ENCODE measurements at places on chromosomes 3 and 15.

DNA sequence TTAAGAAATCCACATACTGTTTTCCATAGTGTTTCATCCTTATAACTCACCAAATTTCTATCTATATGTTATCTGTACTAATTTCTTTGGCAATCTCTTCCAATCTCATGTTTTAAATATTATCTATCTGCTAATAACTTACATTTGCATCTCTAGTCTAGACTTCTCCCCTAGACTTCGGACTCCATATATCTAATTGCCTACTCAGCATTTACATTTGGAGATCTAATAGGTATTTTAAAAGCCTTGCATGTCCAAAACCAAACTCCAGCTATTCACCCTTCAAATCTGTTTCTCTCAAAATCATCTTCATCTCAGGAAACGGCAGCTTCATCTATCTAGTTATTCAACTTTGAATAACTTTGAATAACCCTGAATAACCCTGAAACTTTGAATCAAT is 35.3 kb downstream of the ZNF385D start:
- no peak for DNase-seq

DNA sequence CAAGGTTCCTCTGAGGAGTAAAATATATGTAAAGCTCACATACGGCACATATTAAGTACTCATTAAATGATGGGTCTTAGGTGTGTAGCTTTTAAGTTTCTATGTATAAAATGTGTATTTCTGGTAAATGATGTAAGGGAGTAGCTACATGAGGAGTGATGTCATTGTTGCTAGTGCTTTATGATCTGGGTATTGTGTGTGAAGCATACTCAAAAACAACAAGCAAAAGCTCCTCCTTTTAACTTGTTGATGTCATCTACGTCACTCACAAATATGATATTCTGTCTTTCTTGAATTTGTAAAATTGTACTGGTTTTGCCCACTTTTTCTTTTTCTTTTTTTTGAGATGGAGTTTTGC is 1.4 kb upstream of the HERC1 start:
- no peak for DNase-seq

DNA sequence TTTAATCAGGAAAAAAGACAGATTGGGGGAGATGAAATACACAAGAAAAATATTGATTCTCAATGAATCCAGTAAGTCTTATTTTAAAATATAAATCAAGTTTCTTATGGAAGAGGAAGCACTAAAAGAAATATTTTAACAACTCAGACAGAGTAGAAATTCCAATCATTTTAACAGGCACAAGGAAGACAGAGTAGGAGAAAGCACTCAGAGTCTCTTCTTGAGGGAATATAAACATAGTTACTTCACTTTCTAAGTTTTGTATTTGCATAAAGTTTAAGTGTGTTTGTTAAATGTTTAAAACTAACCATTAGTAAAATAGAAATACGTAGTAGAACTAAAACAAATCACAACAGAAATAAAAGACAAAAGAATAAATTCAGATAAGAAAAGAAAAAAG is 24.5 kb upstream of the RTP4 start:
- DNase-seq: no peak

DNA sequence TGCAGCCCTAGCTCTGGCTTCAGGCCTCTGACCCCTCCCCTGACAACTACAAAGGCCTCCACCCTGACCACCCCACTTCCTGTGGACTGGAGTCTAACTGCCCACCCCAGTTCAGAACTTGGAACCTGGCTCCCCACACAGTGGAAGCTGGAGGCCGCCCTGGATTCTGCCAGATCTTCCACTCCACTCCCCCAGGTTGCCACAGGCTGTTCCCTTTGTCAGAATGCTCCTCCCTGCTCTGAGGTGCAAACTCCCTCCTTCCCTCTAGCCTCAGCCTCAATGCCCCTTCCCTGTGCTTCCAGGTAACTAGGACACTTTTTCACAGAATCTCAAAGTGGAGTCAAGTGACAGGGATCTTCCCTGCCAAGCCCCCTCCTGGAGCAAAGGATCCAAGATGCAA is 62.8 kb upstream of the TMEM115 start:
- DNase-seq: no peak

GRCh38 chr3:181912384-181912783 is 200.7 kb downstream of the SOX2 start:
- DNase-seq: no peak

GRCh38 chr15:70427167-70428120 is 329.7 kb upstream of the TLE3 start:
- peak; percentile 9 for DNase-seq

DNA sequence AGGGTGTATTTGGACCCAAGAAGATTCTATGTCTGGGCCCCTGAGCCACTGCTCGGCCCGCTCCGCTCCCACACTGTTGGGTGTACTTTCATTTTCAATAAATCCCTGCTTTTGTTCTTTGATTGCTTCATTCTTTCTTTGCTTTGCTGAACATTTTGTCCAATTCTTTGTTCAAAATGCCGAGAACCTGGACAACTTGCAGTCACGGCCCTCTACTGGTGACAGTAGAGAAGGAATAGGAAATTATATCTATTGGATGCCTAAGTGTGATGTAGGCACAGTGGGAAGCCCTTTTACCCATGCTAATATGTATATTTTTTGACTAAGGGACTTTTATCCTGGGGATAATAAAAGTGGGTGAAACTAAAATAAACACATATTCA is 340.8 kb downstream of the LRRC3B start:
- no peak for DNase-seq

DNA sequence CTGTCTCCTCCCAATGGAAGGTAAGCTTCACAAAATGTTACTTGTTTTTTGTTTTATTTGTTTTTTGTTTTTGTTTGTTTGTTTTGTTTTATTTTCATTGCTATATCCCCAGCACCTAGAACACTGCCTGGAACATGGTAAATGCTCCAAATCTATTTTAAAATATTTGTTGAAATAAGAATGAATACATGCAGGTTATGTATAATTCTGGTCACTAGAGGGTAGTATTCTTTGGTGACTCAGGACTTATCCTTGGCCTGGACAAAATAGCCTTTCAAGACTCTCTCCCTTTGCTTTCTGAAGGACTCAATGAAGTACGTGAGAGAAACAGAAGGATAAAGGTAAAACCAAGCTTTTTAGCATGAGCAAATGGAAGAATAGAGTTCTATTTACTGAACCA is 46.9 kb upstream of the PPP2R3A start:
- peak; percentile 73 for DNase-seq

DNA sequence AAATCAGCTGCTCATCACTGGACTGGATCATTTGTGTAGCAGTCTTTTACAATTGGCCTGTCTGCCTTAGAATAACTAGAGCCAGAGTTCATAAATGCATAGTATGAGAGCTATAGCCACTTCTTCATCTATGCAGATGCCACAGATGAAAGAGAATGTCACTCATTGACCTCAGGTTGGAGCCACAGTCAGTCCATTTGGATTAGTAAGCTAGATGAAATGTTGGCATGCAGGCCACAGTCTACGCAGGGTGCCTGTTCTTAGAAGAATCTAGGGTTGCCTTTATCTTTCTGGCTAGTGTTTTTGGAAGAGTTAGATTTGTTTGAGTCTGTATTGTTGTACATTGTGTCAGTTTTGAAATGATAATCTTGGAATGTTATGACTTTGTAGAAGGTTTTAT is 25.4 kb upstream of the EDEM1 start:
- DNase-seq: peak; percentile 87

DNA sequence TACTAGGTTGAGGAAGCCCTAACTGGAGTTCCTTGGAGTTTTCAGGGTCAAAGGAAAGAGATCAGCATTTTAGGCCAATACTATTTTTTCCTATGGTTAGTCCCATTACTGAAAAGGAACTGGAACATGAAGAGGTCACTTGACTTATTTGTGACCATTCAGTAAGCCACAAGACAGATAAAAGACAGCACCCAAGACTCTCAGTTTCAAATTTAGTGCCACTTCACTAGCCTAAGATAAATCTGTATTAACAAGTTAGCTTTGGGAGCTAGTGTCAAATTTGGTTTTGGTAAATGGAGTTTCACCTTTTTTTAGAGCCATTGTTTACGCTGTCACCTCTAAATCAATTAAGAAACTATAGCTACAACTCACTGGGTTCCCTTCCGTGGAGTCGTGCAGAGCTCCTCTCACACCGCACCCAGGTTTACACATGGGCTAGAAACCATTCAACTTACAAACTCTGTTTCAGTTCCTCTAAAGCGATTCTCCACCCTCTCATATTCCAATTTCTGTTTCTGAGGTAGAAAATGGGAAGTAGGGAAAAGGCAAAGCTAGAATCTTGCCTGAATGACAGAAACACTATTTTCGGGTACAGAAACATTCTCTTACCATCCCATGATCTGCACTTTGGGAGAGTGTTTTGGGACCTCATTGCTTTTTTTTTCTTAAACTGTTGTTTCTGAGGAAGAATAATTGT is 14.4 kb downstream of the CCDC32 start:
- DNase-seq: no peak

DNA sequence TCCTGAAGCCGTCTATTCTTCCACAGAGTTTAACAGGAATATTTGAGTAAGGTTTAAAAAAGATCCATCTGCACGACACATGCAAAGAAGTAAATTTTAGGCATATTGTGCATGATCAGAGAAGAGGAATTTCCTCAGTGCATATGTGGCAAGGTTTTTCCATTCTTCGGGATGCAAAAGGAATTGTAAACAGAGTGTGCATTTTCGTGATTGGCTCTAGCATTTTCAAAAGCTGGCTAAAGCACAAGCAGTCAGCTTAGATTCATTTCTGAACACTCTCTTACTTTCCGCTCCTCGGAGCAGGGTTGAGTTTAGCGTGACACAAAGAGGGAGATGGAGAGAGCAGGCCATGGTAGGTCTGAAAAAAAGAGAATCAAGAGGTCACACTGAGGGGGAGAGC is 128.2 kb downstream of the ADAMTS9 start:
- DNase-seq: no peak

DNA sequence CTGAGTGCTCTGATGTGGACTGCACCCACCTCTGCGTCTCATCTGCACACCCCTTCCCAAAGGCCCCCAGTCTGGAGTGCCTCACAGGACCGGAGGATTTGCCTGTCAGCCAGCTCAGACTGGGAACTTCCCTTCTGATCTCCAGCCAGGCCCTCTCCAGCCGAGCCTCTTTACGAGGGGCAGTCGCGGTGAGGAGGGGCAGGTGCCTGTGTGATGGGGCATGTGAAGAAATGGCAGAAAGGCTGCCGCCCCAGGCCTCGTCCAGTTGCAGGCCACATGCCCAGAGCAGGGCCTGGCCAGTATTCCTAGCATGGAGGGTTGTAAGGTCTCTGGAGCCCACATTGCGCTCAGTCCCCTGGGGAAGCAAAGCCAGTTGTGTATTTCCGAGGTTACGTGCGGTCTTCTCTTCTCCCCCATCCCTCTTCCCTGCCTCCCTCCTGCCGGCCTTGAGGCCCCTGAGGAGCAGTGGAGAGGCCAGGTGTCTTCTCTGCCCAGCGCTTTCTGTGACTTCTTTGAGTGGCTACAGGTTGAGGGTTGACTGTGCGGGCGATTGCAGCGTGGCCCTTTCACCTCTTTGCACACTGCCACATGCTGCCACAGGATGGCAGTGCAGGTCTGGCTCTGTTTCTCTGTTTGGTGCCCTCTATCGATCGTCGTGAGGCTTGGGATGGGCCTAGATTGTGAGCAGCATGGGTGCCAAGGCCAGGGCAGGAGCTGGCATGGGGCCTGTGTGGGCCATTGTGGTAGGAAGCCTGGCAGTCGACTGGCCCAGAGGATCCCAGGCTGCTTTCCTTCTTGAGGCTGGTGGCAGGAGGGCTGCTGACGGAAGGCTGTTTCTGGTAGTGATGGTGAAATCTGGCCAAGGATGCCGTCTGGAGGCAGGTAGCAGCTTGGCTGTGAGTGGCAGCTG is 5.3 kb downstream of the CLK3 start:
- peak; percentile 75 for DNase-seq

GRCh38 chr3:126339466-126339865 is 17.7 kb downstream of the KLF15 start:
- DNase-seq: no peak

GRCh38 chr3:46957092-46957820 is 19.3 kb downstream of the CCDC12 start:
- DNase-seq: no peak

- DNase-seq: no peak
Measured at GRCh38 chr3:109195815-109196214, 59.3 kb downstream of the C3orf85 start.

GRCh38 chr15:63701365-63701764 is 104.2 kb downstream of the FBXL22 start:
- no peak for DNase-seq

GRCh38 chr15:49824775-49825099 is 203.9 kb downstream of the DTWD1 start:
- no peak for DNase-seq

DNA sequence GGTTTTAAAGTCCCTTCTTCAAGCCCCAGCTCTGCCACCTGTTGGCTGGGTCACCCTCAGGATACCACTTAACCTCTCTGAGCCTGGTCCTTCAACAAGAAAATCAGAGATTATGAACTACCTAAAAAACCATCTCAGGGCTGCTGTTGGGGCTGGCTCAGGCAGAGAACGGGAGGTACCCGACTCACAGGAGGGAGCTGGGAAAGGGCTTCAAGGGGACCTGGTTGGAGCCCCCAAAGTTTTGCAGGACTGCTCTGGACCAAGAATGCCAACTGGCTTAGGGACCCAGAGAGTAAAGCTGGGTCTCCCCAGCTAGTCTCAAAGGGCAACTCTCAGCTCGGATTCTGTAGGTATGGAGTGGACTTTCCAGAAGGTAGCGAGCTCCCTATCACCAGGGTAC is 41.5 kb downstream of the WNT7A start:
- DNase-seq: no peak

GRCh38 chr3:124089214-124089613 is 97.3 kb upstream of the ROPN1 start:
- no peak for DNase-seq

DNA sequence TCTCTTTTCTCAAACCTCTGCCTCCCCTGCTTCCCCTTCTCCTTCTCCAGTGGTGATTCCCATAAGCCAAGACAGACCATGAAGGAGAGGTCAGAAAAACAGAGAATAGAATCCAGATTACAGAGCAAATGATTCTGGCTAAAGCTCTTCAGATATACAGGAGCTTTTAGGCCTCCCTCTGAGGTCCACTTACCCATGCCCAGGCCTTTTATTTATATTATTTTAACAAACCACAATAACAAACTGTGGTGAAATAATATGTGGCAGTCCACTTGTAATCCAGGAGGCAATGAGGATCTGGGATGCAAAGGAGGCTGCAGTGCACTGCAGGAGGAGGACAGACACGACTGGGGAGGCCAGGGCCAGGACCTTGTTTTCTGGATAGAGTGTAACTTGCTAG is 104.1 kb downstream of the STAC start:
- DNase-seq: no peak
